ENCODE measurements at places on chromosomes 1 and 21.

DNA sequence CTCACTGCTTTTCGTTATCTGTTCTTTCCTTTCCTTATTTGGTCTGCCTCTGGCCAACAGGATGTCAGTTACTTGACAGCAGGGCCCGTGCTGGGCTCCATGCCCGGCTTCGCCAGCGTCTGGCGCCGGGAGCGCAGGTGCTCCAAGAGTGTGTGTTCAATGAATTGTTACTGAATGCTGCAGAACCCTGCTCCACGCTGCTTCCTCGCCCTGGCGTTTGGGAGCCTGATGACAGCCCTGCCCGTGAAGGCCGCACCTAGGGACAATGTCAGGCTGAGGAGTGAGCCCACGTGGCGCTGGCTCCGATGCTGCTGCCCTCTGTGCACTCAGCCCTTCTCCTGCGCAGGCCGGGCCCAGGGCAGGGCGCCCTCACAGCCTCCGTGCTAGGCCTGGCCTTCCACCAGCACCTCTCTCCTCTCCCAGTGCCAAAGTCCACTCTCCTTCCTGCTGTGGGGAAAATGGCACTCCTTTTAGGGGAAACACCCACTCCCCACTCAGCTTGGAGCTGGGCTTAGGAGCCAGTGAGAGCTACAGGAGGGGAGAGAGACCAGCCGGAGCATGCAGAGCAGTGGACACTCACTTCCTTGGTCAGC is 51.4 kb downstream of the ACBD3 start:
- no peak for DNase-seq
- H3K36me3 ChIP-seq = peaks cover 4% of the 10 kb centered on the region
- H3K4me3 ChIP-seq = peak overlapping the region; percentile 1
- H3K4me1 ChIP-seq = peaks cover 23% of the 10 kb centered on the region
- peak overlapping the region; percentile 50 for H3K27ac ChIP-seq

GRCh38 chr1:16438924-16439323 is 1.6 kb upstream of the NECAP2 start:
- no peaks in the 10 kb centered on the region for H3K27me3 ChIP-seq
- peaks cover 7% of the 10 kb centered on the region for H3K4me1 ChIP-seq
- peak overlapping the region; percentile 57 for H3K4me3 ChIP-seq

DNA sequence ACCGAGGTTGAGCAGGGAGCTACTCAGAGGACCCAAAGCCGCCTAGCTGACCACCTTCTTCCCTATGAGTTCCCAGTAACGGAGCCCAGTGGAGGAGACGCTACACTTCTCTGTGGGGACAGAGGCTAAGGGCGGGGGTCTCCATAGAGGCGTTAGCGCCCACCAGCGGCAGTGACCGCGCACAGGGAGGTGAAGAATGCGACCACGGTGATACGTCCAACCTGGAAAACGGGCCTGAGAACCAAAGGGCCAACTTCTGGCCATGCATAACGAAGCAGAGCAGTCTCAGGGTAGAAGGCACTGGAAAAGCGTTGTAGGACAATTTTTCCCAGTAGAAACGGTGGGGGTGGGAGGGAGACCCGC is 400 bp upstream of the COG2 start:
- peaks cover 9% of the 10 kb centered on the region for H3K36me3 ChIP-seq
- peak overlapping the region; percentile 89 for H3K4me3 ChIP-seq
- H3K27me3 ChIP-seq = peaks cover 7% of the 10 kb centered on the region
- DNase-seq = no peak

DNA sequence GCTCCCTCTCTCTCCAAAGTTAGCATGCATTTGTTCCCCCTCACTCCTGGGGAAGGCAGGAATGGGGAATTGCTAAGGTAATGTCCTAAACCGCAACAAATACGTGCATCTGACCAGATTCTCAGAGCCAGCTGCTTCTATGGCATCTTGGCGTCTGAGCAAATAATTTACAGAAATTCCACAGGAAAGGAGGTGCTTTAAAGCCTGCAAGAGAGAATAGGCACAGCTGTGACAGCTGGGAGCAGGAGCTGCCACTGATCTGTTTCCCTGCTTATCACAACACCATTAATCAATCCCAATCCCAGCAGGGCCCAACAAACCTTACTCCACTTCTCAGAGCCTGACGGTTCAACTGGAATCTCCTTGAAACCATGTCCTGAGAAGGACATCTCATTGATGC is 83.5 kb upstream of the ZNF281 start:
- no peak overlapping the region for H3K4me3 ChIP-seq
- no peaks in the 10 kb centered on the region for H3K36me3 ChIP-seq
- peaks cover 16% of the 10 kb centered on the region for H3K27me3 ChIP-seq
- no peak for DNase-seq
- H3K4me1 ChIP-seq = peaks cover 13% of the 10 kb centered on the region

DNA sequence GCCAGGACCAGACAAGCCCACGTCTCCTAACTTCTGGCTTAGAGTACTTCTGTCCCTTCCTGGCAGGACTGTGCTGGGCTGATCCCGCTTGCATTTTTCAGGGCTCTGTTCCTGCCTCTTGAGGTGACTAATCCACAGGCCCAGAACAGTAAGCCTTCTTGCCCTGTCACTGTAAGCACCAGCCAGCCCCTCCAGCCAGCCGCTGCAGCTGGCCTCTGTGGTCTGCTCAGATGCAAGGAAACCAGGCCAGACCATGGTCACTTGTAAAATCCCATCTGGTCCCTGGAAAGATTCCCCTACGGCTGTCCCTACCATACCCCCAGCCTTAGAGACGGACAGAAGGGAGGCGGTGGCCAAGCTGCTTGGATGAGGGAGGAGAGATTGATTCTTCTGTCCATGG is 74.2 kb downstream of the KIRREL1 start:
- no peak overlapping the region for H3K4me3 ChIP-seq
- H3K27ac ChIP-seq = no peak overlapping the region
- no peak for DNase-seq
- H3K4me1 ChIP-seq = peaks cover 69% of the 10 kb centered on the region

DNA sequence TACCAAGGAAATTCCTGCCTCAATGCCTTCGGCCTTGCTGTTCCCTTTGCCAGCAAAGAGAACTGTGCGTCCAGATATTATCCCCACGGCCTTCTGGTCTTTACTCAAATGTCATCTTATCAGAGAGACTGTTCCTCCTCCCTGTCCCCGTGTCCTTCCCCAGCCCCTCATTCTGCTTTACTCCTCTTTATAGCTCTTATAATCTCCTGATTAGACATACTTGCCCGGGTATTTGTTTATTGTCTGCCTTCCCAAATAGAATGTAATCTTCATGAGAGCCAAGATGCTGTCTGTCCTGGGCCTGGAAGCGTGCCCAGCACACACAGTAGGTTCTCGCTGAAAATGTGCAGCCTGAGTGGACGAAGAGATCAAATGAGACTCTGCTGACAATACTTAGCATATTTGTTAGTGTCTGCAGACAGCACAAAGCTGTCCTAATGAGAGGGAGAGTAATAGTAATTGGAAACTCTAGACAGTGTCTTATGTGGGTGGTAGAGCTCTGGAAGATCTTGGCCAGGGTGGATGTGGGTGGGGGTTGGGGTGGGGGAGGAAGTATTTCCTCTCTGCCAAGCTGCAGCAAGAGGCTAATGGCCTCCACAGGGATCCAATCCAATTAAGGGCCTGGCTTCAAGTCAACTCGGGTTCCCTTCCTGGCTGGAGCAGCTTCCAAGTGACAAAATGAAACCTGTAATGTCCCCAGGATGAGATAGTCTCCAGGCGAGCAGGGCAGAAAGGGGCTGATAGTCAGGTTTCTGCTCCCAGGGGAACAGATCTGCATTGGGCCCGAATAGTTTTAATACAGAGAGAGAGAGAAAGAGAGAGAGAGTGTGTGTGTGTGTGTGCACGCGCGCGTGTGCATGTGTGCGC is 9.5 kb upstream of the CLIC4 start:
- H3K4me3 ChIP-seq = peak overlapping the region; percentile 40
- H3K27ac ChIP-seq = peak overlapping the region; percentile 11
- no peaks in the 10 kb centered on the region for H3K36me3 ChIP-seq
- no peaks in the 10 kb centered on the region for H3K27me3 ChIP-seq
- DNase-seq = no peak

GRCh38 chr1:119859647-119860046 is 36.7 kb downstream of the ADAM30 start:
- H3K4me3 ChIP-seq = no peak overlapping the region
- no peak overlapping the region for H3K27ac ChIP-seq
- H3K36me3 ChIP-seq = no peaks in the 10 kb centered on the region
- H3K27me3 ChIP-seq = no peaks in the 10 kb centered on the region
- H3K4me1 ChIP-seq = peaks cover 13% of the 10 kb centered on the region
- no peak for DNase-seq

DNA sequence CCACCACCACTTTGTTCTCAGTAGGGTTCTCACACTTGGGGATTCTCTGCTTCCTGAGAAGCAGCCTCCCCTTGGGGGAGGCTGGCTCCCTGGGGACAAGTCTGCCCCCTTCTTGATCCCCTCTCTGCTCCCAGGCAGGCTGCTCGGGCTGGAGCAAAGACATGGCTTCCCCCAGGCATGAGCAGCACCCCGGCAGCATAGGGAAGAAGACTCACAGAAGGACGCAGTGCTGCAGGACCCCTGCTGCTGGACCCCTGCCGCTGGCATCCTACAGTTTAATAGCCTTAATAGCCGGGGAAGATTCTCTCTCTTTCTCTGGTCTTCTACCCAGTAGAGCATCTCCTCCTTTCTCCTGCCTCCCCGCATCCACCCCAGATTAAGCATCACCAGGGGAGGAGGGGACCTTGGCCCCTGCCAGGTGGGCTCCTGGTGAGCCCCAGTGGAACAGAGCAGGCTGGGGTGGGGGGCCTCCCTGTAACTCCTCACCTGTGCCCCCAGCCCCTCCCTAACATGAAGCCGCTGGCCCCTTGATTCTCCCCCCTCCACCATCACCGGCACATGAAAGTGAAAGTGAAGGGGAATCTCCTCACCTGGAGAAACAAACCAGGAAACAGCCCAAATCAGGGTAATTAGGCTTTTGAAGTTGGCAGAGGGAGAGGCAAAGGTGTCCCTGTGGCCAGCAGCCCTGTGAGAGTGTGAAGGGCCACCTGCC is 2.5 kb downstream of the WNT3A start:
- H3K4me1 ChIP-seq = peaks cover 4% of the 10 kb centered on the region
- H3K27ac ChIP-seq = no peak overlapping the region
- H3K4me3 ChIP-seq = peak overlapping the region; percentile 78
- no peaks in the 10 kb centered on the region for H3K36me3 ChIP-seq
- no peak for DNase-seq

All from type B pancreatic cell (in vitro differentiated cells).